Muscle of back (tissue), 13 donors: ENCODE measurements at places on chromosomes 13 and 19.

DNA sequence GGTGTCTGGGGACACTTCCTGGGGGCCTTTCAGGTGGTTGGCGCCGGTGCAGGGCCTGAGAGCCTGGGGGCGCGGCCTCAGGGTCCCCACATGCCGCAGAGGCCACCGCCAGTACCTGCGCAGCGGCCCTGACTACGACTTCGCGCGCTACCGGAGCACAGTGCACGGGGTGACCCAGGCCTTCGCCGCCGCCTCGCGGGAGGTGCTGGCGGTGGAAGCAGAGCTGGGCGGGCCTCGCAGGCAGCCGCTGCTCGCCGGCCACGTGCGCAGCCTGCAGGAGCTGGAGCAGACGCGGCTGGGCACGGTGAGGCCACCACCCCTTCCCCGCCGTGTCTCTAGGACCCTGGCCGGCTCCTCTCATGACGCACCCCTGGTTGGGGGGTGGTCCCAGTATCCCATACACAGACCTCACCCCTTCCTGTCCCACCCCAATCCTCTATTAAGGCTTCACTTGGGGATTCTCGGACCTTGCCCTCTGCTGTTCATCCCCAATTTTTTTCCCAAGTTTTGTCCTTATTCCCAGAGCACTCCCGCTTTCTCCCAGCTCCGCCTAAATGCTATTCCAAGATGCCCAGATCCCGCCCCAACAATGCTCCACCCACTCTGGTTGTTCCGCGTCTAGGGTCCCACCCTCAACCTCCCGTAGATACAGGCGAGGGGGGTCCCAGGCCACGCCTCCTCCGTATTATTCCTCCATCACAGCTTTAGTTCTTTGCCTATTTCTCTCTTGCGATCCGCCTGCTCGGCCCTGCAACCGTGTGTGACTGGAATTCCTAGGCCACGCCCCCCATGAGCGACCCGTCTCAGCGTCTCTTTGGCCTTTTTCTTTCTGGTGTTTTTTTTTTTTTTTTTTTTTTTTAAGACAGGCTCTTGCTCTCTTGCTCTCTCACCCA lies 1.0 kb downstream of the REX1BD start:
- peak; percentile 54 for DNase-seq

DNA sequence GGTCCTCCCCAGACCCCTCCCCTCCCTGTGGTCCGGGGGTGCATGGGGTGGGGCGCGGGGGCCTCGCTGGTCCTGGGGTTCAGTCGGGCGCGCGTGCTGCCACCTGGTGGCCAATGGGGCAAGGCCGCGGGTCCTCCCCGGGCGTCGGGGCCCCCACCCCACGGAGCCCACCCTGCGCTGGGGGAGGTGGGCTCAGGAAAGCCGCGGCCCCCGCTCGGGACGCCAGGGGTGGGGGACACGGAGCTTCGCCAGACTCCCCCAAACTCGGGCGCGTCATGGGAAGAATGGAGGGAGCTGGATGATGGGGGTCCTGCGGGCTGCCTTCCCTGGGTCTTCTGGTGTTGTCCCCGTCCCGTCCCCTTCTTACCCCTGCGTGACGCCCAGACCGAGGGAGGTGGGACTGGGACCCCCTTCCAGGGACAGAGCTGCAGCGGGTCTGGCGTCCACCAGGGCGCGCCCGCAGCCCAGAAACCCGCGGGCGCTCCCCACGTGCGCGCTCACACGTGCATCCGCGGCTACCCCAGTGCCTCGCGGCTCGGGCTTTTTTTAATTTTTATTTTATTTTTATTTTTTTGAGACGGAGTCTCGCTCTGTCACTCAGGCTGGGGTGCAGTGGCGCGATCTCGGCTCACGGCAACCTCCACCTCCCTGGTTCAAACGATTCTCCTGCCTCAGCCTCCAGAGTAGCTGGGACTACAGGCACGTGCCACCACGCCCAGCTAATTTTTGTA lies 19.8 kb upstream of the TCF3 start:
- no peak for DNase-seq

DNA sequence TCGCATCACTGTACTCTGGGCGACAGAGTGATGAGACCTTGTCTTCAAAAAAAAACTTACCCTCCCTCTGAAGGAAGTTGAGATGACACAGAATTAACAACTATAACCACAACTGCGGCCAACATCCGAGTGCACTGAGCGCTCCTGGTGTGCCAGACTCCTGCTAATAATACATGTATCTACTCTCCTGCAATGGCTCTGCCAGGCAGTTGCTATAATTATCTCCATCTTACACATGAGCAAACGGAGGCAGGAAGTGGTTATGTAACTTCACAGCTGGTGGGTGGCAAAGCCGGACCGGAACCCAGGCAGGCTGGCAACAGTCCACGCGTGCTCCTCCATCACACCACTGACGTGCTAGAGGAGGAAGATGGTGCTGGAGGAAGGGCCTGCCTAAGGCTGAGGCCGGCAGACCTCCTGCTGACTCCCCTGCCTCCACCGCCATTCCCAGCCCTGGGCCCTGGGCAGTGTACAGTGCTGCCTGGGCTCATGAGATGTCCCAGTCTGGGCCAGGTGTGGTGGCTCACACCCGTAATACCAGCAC lies 12.6 kb downstream of the XRCC1 start:
- DNase-seq, result peak; percentile 44

DNA sequence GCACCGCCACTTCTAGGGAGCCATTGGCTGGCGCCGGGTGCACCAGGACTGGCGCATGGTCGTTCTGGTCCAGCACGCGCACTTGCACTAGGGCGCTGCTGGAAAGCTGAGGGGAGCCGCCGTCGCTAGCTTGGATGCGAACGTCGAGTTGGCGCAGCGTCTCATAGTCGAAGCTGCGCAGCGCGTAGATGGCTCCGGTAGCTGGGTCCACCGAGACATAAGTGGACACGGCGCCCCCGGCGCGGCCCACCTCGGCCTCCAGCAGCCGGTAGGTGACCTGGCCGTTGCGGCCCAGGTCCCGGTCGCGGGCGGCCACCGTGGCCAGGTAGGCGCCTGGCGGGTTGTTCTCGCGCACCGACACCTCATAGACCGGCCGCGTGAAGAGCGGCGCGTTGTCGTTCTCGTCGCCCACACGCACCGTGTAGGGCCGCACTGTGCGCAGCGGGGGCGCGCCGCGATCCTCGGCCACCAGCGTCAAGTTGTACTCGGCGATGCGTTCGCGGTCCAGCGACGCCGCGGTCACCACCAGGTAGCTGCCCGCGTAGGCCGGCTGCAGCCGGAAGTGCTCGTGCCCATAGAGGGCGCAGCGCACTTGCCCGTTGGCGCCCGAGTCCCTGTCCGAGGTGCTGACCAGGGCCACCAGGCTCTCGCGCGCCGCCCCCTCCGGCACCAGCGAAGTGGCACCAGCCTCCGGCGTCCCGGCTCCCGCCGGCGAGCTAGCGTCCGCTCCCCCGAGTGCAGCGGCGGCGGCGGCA lies 1.7 kb downstream of the PCDH8 start:
- peak; percentile 47 for DNase-seq

DNA sequence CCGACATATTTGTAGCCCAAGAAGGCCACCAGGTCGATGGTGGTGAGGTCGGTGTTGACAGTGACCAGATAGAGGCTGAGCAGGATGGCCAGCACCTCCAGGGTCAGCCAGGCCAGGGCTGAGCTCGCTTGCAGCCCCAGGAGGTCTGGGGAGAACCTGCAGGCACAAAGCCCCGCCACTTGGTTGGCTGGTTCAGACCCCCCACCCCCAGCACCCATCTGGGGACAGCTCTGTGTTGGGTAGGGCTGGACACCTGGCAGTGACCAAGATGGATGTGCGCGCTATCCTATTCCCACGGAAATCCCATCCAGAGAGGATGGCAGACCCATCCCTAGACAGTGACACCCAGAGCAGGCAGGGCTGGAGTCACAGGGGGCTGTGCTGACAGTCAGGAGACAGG lies 3.5 kb downstream of the C19orf33 start:
- DNase-seq, result no peak

DNA sequence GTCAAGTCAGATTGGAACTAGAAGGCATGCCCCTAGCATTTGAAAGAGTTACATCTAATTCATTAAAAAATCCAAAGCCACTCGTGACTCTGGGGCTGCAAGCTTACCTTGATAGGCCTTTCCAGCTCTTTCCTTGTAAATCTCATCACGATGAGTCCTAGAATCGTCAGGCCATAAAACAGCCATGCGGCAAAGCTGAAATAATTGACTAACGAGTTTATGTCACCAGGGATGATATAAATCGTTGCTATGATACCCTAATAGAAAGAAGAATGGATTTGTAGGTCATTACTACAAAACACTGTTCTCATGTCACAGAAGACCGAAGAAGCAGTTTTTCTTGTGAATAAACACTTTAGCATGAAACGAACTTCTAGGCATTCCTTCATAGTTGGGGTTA lies 27.5 kb downstream of the SLC7A9 start:
- no peak for DNase-seq

GRCh38 chr13:106599875-106600797 lies 32.2 kb upstream of the ARGLU1 start:
- peak; percentile 88 for DNase-seq

GRCh38 chr19:30602661-30603350 lies 230.6 kb downstream of the ZNF536 start:
- no peak for DNase-seq

GRCh38 chr13:59877933-59878332 lies 285.8 kb downstream of the DIAPH3 start:
- DNase-seq, result no peak

- peak; percentile 64 for DNase-seq
These were observed 19.3 kb downstream of the ENOX1 start for GRCh38 chr13:43767341-43767931.

DNA sequence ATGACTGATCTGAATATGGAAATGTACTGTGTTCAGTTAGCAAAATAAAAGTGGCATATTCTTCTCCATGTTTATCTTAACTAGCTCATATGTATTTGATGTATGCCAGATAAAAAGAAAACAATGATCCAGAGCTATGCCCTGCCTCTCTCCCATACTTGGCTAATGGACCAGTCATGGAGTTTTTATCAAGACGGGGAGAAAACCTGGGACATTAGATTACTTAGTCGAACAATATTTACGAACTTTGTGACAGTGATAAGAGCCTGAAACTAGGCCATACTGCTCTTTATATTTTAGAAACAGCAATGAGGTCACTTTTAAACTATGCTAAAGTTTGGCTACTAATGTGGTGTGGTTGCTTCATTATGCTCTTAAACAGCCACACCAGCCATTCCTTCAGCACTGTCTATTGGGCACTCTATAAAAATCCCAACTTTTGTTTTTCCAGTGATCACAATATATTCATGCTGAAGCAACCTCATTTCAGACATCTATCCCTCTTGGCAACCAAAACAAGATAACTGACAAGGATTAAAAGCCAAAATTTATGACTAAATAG lies 265.0 kb downstream of the FGF14 start:
- no peak for DNase-seq

GRCh38 chr19:15288146-15288963 lies 44.0 kb downstream of the BRD4 start:
- DNase-seq, result no peak

- no peak for DNase-seq
These were observed 83.4 kb downstream of the ATP8A2 start for GRCh38 chr13:25455146-25455545.

DNA sequence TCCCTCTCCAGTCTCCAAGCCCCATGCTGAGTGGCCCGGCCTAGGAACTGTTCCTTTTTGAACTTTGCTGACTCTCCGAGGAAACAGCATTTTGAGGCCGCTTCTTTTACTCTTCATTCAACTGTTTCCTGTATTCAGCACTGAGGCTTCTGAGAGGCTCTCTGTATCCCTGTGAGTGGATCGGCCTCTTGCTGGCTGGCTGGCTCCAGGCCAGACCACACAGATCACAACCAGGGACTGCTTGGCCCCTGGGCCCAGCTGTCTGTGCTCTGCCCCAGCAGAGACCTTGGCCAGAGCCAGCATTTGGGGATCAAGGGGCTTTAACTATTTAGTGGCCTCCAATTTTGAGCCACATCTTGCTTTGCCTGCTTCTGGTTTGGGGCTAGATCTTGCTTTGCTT lies 75.6 kb upstream of the KL start:
- peak; percentile 45 for DNase-seq

GRCh38 chr19:22421797-22422196 lies 349 bp downstream of the ZNF98 start:
- DNase-seq, result no peak

- no peak for DNase-seq
These were observed 755.6 kb upstream of the MIR17HG start for GRCh38 chr13:90591927-90592268.

GRCh38 chr13:98508280-98508679 lies 68.6 kb downstream of the STK24 start:
- no peak for DNase-seq

DNA sequence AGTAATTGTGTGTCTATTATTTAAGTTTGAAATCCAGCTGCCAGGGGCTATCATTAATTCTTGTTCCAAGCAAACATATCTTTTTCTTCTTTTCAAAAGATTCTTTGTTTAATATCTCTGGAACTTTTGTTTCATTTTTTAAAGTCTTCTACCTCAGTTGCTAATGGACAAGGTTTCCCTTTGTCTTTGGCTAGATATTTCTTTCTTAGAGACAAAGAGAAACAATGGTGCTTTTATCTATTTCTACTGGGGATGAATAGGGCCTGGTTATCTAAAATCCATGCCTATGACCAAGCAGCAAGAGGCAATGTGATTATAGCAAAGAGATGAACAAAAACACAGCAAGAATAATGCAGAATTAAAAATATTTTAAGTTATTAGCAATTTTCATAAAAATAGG lies 661.3 kb upstream of the KLF12 start:
- DNase-seq, result no peak

- no peak for DNase-seq
These were observed 7.3 kb downstream of the ANGPTL4 start for GRCh38 chr19:8371011-8371804.

DNA sequence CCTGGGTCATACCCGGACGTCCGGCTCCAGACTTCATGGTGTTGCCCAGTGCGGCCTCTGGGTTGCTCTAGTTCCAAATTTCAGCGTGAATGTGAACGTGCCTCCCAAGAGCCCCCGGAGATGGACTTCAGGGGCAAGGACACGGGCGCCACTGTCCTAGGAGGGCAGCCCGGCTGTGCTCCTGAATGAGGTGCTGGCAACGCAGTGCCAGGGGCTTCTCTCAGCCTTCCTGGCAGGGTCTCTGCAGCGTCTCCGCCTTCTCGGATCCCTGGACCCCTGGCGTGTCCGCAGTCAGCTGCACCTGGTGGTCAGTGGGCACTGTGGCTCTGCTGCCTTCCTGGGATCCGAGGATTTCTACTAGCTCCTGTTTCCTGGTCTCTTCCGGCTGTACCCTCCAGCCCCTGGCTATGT lies 101.7 kb upstream of the MCF2L start:
- no peak for DNase-seq

DNA sequence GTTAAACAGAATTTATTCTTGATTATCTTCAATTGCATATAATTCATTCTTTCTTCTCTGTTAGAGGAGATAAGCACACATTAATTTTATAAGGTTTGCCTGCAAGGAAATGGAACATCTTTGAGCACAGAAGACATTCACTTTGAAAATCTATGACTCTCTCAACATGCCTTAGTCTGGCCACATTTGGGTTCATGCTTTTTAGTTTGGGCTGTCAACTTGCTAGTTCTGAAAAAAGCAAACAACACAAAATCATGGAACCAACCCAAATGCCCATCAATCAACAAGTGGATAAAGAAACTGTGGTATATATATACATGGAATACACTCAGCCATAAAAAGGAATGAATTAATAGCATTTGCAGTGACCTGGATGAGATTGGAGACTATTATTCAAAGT lies 71.5 kb downstream of the CYSLTR2 start:
- no peak for DNase-seq
